ENCODE measurements at places on chromosomes 16 and 17.

GRCh38 chr17:57861000-57861789 is 11.4 kb upstream of the MRPS23 start:
- peak; percentile 93 for DNase-seq

DNA sequence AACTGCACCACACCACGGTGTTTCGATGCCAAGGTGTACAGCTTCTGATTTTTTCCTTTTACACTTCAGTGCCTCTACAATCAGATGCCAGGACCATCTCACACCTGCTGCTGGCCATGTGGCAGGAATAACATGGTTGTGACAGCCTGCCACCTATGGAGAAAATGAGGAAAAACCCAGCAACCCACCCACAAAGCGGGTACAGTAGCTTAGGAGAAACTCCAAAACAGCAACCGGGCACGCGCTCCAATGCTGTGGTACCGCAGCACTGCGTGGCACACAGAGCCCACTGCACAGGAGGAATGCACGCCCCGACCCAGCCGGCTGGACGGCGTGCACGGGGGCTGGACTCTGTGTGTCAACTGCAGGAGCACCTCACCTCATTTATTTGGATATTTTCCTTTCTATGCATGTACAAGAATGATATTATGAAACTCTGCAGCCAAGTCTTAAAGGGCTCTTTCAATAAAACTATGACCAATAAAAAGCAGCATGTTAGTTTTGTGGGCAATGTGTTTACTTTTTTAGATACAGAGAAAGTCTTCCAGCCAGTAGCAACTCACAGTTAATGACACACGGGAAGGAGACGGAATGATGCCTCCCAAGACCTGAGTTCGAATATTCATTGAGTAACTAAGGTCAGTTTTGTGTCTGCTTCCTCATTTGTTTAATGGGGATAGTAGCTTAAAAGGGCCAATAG is 45.9 kb downstream of the MAP1LC3B start:
- no peak for DNase-seq

DNA sequence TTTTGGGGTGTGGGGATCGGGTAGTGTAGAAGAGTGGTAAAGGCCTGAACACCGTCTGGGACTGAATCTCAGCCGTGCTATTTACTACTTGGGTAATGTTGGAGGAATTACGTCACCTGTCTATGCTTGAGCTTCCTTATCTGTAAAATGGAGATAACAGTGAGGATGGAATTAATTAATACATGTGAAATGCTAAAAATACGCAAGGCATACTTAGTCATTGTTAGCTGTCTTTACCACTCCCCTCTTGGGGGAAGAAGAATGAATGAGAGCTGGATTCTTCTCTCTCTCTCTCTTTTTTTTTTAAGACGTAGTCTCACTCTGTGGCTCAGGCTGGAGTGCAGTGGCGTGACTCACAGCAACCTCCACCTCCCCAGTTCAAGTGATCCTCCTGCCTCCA is 41.1 kb upstream of the TANGO6 start:
- DNase-seq: no peak

- peak; percentile 67 for DNase-seq
Measured at GRCh38 chr17:29565643-29566472, 979 bp downstream of the ABHD15 start.

GRCh38 chr17:67349420-67349819 is 17.0 kb downstream of the PSMD12 start:
- DNase-seq: no peak

DNA sequence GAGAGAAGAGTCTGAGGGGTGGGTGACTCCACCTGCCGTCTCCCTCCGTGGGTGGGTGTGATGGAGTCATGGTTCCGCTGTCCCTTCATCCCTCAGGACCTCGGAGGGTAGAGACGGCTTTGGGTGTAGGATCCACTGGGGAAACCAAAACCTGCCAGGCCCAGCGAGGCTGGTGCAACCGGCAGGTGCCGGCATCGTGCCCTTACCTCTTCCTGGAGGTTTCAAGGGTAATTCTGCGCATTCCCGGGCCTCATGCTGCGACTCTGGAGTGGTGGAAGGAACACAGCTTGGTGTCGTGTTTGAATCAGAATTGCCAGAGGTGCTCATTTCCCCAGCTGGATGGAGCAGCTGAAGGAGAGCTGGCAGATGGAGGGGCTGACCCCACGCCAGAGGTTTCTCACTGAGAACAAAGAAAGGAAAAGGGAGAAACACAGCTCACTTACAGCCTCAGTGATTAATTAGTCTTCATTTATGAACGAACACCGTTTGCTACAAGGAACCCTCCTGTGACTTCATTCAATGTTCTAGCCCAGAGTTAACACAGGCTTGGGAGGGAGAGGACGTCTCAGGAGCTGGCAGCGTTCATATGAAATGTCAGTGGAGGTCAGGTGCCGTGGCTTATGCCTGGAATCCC is 16.3 kb upstream of the ATP2A3 start:
- no peak for DNase-seq

GRCh38 chr17:82668631-82669099 is 20.4 kb upstream of the WDR45B start:
- DNase-seq: peak; percentile 74

DNA sequence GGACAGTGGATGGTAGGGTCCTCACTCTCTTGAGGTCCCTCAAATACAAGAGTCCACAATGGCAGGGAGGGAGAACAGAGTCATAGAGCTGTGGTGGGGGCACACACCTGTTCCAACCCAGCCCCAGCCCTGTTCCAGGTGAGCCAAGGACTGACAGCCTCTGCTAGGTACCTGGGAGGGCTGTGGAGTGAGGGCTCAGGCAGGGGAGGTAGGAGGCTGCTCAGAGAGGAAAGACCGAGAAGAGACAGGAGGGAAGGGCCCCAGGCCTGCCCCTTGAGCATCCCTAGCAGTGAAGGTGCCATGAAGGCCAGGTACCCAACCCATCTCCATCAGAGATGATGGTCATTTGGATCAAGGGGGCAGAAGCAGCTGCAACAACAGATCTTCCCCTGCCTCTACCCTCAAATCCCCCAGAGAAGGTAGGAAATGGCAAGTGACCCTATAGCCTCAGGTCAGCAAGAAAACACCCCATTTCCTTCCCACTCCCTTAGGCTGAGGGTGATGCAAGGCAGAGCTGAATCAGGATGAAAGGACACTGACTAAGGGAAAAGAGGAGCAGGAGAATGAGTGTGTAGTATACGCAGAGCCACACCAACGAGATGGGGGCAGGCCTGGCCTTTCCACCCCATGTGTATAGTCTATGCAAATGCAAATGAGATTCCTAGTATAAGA is 28.6 kb downstream of the CD300LG start:
- DNase-seq: no peak

DNA sequence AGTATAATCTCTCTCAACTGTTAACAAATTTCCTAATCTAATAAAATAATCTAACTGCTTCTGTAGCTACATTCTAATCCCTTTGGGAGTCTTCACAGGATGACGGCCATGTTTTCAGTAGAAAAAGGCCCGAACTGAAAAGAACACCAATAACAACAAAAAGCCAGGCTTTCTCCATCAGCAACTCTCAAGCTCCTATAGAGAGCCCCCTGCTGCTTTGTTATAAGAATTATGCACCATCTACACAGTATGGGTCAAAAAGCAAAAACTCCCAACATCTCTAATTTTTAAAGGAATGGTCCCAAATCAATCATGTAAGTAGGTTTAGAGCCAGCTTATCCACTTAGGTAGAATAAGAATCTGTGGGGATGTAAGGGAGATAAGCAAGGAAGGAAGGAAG is 163.6 kb upstream of the C17orf78 start:
- no peak for DNase-seq

DNA sequence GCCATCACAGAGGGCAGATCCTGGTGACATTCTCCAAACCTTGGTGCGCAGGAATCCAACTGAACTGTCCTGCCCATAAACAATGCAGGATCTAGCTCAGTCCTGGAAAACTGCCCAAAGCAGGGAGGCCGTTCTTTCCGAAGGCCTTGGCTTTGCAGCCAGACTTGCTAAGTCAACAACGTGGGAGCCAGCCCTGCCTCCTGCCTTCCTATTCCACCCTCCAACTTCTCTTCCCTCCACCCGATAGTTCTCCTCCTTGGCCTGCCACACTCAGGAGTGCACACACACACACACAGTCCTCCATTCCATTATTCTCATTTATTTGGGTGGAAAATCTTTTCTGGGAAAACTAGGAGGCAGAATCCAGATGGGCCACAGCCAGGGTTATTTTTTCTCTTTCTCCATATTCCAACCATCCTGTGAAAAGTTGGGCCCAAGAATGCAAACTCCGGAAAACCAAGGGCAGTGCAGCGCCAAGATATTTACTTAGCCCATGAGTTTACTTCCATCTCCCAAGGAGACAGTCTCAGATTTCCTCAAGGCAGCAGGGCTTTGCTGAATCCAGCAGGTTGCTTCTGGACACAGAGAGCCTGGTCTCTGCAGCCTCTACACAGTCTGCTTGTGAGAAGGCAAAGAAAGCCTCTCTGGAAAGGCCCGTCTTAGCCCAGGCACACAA is 15.8 kb downstream of the COPRS start:
- DNase-seq: no peak

DNA sequence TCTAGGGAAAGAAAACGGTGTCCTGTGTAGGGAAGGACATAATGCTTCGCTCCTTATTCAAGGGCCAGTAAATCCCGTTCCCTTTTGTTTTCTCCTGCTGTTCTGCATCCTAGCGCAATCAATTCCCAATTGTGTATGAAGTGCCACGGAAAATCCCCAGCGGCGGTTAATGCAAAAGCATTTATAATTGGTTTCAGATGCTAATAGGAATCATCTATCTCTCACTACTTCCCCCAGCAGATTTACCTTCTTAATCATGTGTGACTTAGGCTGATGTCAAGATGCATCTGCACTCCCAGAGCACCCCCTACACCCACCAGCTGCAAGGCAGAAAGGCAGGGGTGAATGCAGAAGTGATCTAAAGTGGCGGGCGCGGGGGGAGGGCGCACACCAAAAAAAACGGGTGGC is 32.7 kb upstream of the SSTR2 start:
- DNase-seq: no peak

GRCh38 chr16:28062847-28063521 is 530 bp downstream of the GSG1L start:
- no peak for DNase-seq

- no peak for DNase-seq
Measured at GRCh38 chr16:73371584-73372319, 323.8 kb upstream of the ZFHX3 start.

- DNase-seq: no peak
Measured at GRCh38 chr16:54459509-54460262, 173.1 kb upstream of the IRX3 start.

- DNase-seq: no peak
Measured at GRCh38 chr16:85592700-85593493, 20.2 kb upstream of the GSE1 start.

DNA sequence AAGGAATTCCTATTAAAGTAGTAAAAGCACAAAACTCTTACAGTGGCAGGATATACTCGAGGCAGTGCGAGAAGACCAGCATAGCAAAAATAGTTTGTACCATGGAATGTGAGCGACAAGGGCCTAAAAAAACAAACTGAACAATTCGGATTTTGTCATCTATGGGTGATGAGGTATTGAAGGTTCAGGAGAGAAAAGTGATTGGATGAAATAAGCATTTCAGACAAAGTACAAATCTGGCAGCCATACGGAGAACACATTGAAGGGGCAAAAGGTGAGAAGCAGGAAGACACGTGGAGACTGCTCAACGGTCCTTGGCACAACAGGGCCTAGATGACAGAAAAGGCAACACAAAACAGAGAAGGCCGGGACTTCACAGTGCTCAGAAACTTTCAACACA is 22.5 kb downstream of the MYH10 start:
- DNase-seq: no peak

DNA sequence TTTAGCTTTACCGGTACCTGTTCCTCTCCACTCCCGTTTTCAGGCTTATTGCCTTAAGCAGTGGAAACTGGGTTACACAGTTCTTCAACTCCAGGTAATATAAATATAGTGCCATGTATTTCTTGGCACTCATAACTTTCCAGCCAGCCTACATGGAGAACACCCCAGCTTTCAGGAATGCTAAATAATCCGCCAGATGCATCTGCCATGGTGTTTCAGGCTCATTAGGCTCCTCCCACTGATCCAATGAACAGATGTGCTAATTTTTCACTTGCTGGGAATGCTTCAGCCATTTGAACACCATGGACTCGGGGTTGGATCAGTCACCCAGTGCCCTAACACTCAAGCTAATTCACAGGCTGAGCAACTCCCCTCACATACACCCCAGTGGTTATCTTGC is 4.6 kb downstream of the ANKFN1 start:
- no peak for DNase-seq

- DNase-seq: no peak
Measured at GRCh38 chr17:36183001-36183971, 6.8 kb upstream of the TBC1D3B start.

DNA sequence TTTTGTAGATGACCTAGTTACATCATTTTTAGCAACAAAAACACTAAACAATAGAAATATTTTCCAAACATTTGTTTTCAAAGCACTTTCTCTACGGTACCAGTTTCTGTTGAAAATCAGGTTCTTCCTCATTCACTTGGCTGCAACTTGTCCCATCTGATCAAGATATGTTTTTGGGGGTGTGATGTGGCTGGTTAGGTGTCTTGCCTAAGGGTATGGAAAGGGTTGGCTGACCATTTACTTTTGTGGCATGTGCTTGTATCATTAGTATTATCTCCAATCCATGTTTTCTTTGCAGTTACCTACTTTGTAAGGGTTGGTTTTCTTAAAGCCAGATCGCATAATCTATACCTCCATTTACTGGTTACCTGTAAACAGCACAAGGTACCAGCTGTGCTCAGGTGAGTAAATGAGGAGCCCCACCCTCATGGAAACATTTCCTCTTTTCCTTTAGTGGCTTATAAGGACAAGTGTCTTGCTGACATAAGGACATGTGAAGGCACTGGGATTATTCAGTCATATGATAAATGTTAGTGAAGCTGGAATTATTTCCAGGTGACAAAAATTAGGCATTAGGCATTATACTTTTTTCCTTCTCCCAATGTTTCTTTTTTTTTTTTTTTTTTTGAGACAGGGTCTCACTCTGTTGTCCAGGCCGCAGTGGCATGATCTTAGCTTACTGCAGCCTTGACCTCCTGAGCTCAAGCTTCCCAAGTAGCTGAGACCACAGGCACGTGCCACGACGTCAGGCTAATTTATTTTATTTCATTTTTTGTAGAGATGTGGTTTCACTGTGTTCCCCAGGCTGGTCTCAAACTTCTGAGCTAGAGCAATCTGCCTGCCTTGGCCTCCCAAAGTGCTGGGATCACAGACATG is 162.0 kb downstream of the CCDC182 start:
- no peak for DNase-seq

- peak; percentile 72 for DNase-seq
Measured at GRCh38 chr16:68091380-68092261, 6.5 kb downstream of the NFATC3 start.

GRCh38 chr17:81499601-81499970 is 13.0 kb downstream of the ACTG1 start:
- no peak for DNase-seq
